Mesothelial cell of epicardium (in vitro differentiated cells): ENCODE measurements at places on chromosomes 1 and 21.

GRCh38 chr1:153688736-153689328, 10.3 kb downstream of the NPR1 start:
- DNase-seq = no peak

- no peak for DNase-seq
Observed at GRCh38 chr1:235047331-235047871, 81.2 kb downstream of the TOMM20 start.

DNA sequence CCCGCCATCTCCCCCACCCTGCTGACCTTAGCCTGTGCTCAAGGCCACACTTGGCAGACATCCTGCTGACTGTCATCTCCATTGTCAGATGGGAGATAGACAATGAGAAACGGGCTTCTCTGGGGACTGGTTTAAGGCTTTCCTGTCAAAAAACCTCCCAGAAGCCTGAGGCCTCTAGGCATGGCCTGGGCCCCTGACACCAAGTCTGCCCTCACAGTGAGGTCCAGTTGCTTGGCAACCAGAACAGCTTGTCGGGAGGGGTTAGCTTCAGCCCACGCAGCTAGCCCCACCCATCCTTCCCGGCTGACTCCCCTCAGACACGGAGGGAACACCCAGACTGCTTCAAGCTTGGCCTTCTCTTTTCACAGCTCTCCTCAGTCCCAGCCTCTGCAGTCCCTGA, 11.0 kb downstream of the PLEKHA6 start:
- no peak for DNase-seq

DNA sequence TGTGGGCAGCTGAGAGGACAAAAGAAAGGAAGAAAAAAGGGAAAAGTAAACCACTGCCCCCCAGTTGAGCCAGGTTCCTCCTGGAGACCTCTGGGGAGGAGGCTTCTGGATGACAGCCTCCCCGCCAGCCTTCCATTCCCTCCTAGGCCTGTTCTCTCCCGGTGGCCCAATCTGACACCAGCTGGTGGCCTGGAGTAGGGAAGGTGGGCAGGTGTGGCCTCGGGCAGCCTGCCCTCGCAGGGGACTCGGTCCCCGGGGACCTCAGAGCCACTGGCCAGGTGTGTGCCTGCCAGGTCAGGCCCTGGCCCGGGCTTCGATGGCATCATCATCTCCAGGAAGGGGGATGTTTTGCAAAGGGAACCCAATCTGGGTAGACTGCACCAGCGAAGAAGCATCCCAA, 159.0 kb downstream of the CASZ1 start:
- no peak for DNase-seq

- no peak for DNase-seq
Observed at GRCh38 chr1:70264839-70265238, 43.7 kb downstream of the SRSF11 start.

DNA sequence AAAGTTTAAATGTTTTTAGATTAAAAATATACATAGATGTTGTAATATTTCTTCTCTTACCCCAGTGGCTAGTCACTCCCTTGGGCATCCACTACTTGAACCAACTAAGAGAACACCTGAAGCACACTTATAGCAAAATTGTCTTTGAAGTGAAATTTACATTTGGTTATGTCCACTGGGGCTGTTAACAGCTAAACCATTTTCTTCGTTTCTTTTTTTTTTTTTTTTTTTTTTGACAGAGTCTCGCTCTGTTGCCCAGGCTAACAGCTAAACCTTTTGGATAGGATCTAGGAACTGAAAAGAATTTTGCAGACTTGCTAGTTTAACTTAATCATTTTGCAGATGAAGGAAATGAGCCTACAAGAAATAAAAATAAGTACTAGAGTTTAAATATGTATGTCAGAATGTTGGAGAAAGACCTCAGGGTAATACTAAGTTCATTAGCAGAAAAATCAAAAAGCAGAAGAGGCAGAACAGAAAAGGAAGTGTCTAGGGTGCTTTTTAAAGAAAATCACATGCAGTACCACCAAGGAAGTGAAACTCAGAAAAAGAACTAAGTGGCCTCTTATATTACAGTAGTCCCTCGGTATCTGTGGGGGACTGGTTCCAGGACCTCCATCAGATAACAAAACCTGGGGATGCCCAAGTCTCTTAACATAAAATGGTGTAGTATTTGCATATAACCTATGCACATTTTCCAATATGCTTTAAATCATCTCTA, 11.8 kb downstream of the DRAM2 start:
- no peak for DNase-seq

- DNase-seq = no peak
Observed at GRCh38 chr1:27885114-27885528, 12.8 kb downstream of the THEMIS2 start.

- DNase-seq = no peak
Observed at GRCh38 chr1:236455243-236455642, 61.2 kb downstream of the EDARADD start.

DNA sequence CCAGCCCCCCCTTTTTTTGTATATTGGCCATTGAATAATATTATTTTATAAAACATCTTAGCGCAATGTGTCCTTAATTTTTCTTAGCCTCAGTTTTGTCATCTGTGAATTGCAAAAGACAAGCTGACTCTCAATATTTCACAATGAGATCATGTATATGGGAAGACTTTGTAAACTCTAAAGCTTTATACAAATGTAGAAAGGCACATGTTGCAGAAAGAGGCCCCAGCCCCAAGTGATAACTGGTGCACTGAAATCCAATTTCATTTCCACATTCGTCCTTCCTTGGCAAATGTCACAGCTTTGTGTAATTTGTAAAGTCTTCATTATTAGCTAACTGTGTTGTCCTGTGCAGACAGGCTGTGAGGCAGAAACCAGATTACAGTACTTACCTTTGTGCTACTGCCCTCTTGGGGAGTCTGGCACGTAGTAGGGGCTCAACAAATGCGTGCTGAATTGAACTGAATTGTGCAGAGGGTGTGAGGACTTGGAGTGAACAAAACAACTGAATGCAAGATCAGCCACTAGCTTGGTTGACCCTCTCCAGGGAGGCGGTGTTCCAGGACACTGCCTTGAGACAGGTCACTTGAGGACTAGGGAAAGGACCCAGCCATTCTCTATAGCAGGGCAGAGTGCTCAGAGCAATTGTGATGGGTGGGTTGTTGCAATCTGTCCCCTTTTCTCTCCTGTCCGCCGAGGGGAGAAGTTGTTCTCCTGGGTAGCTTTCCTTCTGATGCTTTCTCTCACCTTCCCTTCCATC, 74.6 kb downstream of the LMO4 start:
- no peak for DNase-seq
